ENCODE measurements at places on chromosomes 4 and X. TPM values are rescaled to one million over a fixed set of nuclear protein-coding genes. Genes with fewer than 3 reads are reported as not detected.

GRCh38 chrX:99242001-99242400 is 1168.1 kb downstream of the PCDH19 start:
- H3K4me3 ChIP-seq, result no peak overlapping the region
- H3K27ac ChIP-seq, result no peak overlapping the region
- no peak for DNase-seq
- no peaks in the 10 kb centered on the region for H3K36me3 ChIP-seq
- H3K4me1 ChIP-seq, result no peaks in the 10 kb centered on the region
- H3K27me3 ChIP-seq, result no peaks in the 10 kb centered on the region

GRCh38 chrX:78574306-78574705 is 84.8 kb downstream of the RTL3 start:
- H3K27ac ChIP-seq, result no peak overlapping the region
- no peak overlapping the region for H3K4me3 ChIP-seq
- H3K36me3 ChIP-seq, result no peaks in the 10 kb centered on the region
- DNase-seq, result no peak
- H3K4me1 ChIP-seq, result no peaks in the 10 kb centered on the region

GRCh38 chrX:23100826-23101225 is 101.1 kb downstream of the DDX53 start:
- no peak overlapping the region for H3K4me3 ChIP-seq
- H3K4me1 ChIP-seq, result no peaks in the 10 kb centered on the region
- no peak overlapping the region for H3K27ac ChIP-seq
- no peak for DNase-seq
- H3K27me3 ChIP-seq, result no peaks in the 10 kb centered on the region
- H3K36me3 ChIP-seq, result no peaks in the 10 kb centered on the region

DNA sequence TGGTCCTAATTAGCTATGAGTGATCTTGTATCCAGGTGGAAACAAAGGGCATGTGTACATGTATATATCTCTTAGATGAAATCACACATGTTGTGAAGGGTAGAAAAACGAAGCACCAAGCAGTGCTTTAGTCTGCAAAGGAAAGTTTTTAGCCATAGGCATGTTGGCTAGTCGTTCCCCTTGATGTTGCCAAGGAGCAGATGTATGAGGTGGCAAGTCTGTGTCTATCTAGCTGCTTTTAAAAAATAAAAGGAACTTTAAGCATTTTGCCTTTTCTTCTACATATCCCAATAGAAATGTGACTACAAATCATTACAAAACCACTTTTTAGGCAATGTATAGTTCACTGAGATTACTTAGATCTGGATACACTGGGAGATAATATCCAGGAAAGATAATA is 63.1 kb downstream of the NSUN7 start:
- no peak for DNase-seq
- H3K4me3 ChIP-seq, result no peak overlapping the region
- H3K27me3 ChIP-seq, result no peaks in the 10 kb centered on the region

DNA sequence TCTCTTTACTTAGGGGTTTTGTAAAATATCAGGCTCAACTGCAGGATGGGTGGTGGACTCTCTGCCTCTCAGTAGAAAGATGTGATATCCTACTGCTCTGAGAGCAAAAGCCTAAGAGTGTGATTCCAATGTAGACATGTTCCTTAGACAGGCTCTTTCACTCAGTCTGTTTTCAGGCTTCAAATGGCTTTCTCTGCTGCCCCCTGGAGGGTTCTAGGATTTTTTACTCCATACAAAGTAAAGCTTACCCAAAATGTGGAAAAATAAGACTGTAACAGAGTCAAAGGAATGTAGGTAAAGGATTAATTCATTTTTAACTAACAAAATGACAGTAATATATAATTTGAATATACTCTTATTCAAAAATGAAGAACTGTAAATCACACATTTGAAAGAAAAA is 32.1 kb downstream of the ZGRF1 start:
- no peak overlapping the region for H3K4me3 ChIP-seq
- no peaks in the 10 kb centered on the region for H3K27me3 ChIP-seq
- peak; percentile 55 for DNase-seq
- no peak overlapping the region for H3K27ac ChIP-seq
- peaks cover 5% of the 10 kb centered on the region for H3K36me3 ChIP-seq

DNA sequence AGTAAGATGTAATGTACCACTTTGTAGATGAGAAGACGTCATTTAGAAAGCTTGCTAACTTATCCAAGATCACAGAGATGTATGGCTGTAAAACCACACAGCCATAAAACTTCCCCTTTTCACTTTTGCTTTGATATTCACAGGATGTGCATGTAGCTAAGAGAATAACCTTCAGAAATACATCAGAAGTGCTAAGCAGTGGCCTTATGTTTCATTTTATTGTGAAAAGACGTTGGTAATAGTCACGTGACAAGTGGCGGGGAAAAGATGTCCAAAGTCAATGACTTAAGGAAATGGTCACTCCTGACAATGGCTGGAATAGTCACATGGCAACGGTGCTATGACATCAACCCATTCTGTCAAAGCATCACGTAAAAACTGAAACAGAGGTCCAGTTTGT is 12.9 kb upstream of the WDR17 start:
- no peaks in the 10 kb centered on the region for H3K36me3 ChIP-seq
- H3K27me3 ChIP-seq, result no peaks in the 10 kb centered on the region
- no peaks in the 10 kb centered on the region for H3K4me1 ChIP-seq
- DNase-seq, result no peak

- H3K4me1 ChIP-seq, result peaks cover 7% of the 10 kb centered on the region
- no peaks in the 10 kb centered on the region for H3K36me3 ChIP-seq
- H3K4me3 ChIP-seq, result no peak overlapping the region
These were observed 1142.2 kb downstream of the ADGRL3 start for GRCh38 chr4:62342346-62342745.

DNA sequence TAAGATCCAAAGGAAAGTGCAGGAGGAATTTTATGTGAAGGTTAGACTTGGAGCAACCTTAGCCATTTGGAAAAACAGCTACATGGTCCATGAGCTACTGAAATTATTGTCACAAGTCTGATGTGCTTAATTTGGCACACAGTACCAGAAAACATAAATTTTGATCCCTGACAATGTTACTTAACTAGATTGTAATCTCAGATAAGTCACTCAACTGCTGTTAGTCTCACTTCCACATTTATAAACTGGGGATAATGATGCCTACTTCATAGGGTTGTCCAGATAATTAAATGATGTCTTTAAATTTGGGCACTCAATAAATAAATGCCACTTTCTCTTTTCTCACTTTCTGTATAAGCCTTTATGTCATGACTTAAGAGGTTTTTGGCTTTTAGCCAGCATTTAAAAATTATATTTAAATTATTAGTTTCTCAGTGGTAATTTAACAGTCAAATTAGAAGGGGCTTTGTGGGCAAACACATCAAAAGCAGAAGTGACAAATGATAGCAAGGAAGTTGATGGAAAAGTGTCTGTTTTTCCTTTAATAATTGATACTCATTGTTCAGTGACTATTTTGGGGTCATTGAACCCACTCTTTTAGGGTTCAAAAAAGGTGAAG is 58.3 kb downstream of the PAQR3 start:
- no peak overlapping the region for H3K27ac ChIP-seq
- DNase-seq, result no peak
- H3K27me3 ChIP-seq, result no peaks in the 10 kb centered on the region
- H3K4me1 ChIP-seq, result no peaks in the 10 kb centered on the region
- no peak overlapping the region for H3K4me3 ChIP-seq

GRCh38 chr4:182276210-182277109 is 33.3 kb downstream of the TENM3 start:
- H3K27ac ChIP-seq, result no peak overlapping the region
- H3K4me3 ChIP-seq, result no peak overlapping the region
- no peaks in the 10 kb centered on the region for H3K36me3 ChIP-seq
- no peaks in the 10 kb centered on the region for H3K27me3 ChIP-seq
- H3K4me1 ChIP-seq, result no peaks in the 10 kb centered on the region
- DNase-seq, result no peak

GRCh38 chr4:2066571-2067445 is 7.7 kb downstream of the NAT8L start:
- no peak for DNase-seq
- no peaks in the 10 kb centered on the region for H3K4me1 ChIP-seq
- H3K27ac ChIP-seq, result no peak overlapping the region
- H3K4me3 ChIP-seq, result no peak overlapping the region

- H3K36me3 ChIP-seq, result peaks cover 10% of the 10 kb centered on the region
- no peak for DNase-seq
- H3K27me3 ChIP-seq, result no peaks in the 10 kb centered on the region
- no peak overlapping the region for H3K4me3 ChIP-seq
- H3K27ac ChIP-seq, result no peak overlapping the region
- no peaks in the 10 kb centered on the region for H3K4me1 ChIP-seq
These were observed 134.7 kb downstream of the PDE5A start for GRCh38 chr4:119493886-119494285.

DNA sequence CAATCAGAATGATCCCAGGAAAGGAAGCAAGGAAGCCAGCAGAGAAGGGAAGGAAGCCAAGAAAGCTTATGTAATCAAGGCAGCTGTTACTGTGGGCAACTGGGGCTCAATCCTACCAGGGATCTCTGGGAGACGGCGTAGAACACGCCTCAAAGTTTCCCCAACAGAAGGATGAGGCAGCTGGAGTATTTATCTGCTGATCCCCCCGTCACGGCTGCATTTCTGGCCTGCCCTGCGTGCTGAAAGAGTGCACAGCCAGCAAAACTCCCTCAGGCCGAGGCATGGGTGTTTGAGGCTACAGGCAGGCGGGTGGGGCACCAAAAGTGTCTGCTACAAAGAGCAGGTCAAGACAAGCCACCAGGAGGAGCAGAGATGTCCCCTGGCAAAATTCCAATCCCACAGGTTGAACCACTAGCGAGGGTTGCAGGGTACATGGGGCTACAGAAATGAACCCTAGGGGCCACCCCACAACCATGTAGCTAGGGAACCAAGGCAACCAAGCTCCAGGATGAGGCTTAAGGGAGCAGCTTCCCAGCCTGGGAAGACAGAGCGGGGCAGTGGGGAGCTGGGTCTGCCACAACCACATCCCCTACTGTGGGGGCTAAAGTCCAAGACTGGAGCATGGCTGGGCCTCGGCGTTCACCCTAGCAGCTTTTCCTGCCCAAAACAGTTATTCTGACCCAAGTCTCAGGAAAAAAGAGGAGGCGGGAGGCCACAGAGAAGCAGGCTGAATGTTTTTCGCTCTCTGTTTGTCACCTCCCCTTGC is 113.4 kb downstream of the BCOR start:
- no peak overlapping the region for H3K27ac ChIP-seq
- no peaks in the 10 kb centered on the region for H3K4me1 ChIP-seq
- H3K36me3 ChIP-seq, result no peaks in the 10 kb centered on the region
- H3K4me3 ChIP-seq, result no peak overlapping the region
- no peak for DNase-seq

DNA sequence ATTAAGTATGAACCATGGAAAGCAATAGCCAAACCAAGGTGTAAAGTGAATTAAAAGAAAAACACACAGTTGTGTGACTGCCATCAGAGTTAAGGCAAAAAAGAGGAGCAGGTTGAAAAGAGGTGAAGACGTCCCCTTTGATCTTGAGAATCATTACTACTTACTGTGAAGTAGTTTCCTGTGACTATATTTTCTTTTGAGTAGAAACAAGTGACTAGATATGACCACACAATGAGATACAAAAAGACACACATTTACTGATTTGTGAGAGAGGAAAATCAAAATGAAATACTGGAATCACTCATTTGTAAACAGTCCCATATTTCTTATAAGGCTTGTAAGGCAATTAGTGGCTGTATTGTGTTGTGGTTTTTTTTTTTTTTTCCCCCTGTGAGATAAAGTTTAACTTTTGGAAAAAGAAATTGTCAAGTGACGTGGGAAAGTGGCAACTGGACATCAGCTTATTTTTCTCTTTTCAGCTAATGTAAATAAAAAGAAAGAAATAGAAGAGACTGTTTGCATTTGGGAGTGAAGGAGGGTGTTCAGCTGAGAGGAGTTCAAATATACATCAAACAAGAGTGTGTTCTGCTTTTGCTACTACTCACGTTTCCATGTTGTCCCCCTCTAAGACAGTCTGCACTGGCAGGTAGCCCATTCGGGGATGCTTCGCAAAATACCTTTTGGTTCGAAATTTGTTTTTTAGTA is 106.4 kb upstream of the FTHL17 start:
- no peak overlapping the region for H3K4me3 ChIP-seq
- no peak overlapping the region for H3K27ac ChIP-seq

DNA sequence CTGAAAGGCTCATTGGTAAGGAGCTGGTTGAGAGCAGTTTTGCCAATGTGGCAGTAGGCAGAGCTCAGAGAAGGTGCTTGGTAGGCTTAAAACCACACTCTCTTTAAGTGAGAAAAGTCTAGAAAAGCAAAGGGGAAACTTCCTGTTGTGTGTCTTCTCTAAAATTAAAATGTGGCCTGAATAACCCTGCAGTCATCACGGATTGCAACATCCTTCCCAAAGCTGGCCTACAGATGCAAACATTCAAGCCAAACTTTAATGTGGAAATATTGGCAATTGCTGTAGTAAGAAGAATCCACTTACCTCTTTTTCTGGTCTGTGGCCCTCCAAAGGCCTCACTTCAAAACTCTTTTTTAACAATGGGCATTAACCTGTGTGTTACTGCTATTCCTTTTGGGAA is 348.5 kb downstream of the OPHN1 start:
- H3K4me3 ChIP-seq, result no peak overlapping the region
- no peaks in the 10 kb centered on the region for H3K36me3 ChIP-seq
- H3K27me3 ChIP-seq, result no peaks in the 10 kb centered on the region
- no peak for DNase-seq

- no peaks in the 10 kb centered on the region for H3K36me3 ChIP-seq
- DNase-seq, result no peak
- H3K27me3 ChIP-seq, result no peaks in the 10 kb centered on the region
- no peaks in the 10 kb centered on the region for H3K4me1 ChIP-seq
- H3K4me3 ChIP-seq, result no peak overlapping the region
These were observed 128.7 kb downstream of the MGST2 start for GRCh38 chr4:139794158-139794954.

- no peak overlapping the region for H3K27ac ChIP-seq
- H3K27me3 ChIP-seq, result no peaks in the 10 kb centered on the region
- DNase-seq, result no peak
- no peak overlapping the region for H3K4me3 ChIP-seq
- peaks cover 20% of the 10 kb centered on the region for H3K4me1 ChIP-seq
These were observed 116.8 kb upstream of the RPS6KA3 start for GRCh38 chrX:20383477-20383876.

- no peaks in the 10 kb centered on the region for H3K36me3 ChIP-seq
- H3K27me3 ChIP-seq, result no peaks in the 10 kb centered on the region
- peaks cover 31% of the 10 kb centered on the region for H3K4me1 ChIP-seq
- peak overlapping the region; percentile 60 for H3K27ac ChIP-seq
These were observed 9.7 kb downstream of the SMIM10 start for GRCh38 chrX:135000516-135000915.

GRCh38 chr4:31009926-31010325 is 289.8 kb downstream of the PCDH7 start:
- no peak for DNase-seq
- H3K36me3 ChIP-seq, result no peaks in the 10 kb centered on the region
- no peaks in the 10 kb centered on the region for H3K4me1 ChIP-seq
- H3K27me3 ChIP-seq, result no peaks in the 10 kb centered on the region

GRCh38 chr4:5870701-5871100 is 22.2 kb downstream of the CRMP1 start:
- no peaks in the 10 kb centered on the region for H3K4me1 ChIP-seq
- no peak overlapping the region for H3K27ac ChIP-seq
- DNase-seq, result no peak

GRCh38 chr4:23876418-23877089 is 13.3 kb downstream of the PPARGC1A start:
- no peaks in the 10 kb centered on the region for H3K36me3 ChIP-seq
- no peak overlapping the region for H3K4me3 ChIP-seq
- H3K4me1 ChIP-seq, result no peaks in the 10 kb centered on the region

Gene ABLIM2
- 3.6 TPM for total RNA-seq

Gene G3BP2
- total RNA-seq, result 68.7 TPM

Gene SPIN2A
- total RNA-seq, result 0.44 TPM

Gene MGAT4D
- not detected for total RNA-seq

Gene CCNI
- total RNA-seq, result 73.5 TPM

Gene SPP1
- not detected for total RNA-seq

Gene PAGE2B
- total RNA-seq, result not detected

Gene ITGB1BP2
- 0.75 TPM for total RNA-seq

Gene SHROOM4
- total RNA-seq, result not detected

Gene MAGEA8
- not detected for total RNA-seq

Gene CACNA1F
- not detected for total RNA-seq

Gene ARHGEF6
- 3.3 TPM for total RNA-seq

Gene FHIP1A
- 13.8 TPM for total RNA-seq
